Posterior cingulate gyrus (tissue), 11 donors: ENCODE measurements at places on chromosomes 5 and 9.

- no peak for DNase-seq
Measured at GRCh38 chr5:126023994-126024441, 399.2 kb upstream of the GRAMD2B start.

DNA sequence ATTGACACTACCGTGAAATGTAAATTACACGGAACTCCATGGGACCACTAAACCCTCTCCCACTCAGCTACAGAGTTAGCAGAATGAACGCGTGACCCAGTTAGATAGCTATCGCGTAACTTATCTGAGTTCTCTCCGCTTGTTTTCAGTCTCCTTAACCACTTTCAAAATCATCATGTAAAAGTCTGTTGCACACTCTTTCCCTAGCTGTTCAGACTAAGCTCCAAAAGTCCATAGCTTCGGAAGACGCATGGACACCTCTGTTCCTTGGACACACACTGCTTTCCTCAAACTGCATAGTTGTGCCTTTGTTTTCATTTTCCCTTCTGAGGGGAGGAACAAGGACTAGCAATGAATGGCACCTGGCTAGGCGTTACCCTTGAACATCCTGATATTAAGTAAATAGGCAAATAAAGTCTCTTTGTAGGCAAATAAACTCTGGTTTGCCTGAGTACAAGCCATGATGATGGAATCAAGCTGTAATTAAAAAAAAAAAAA is 83.3 kb downstream of the DAPK1 start:
- no peak for DNase-seq

DNA sequence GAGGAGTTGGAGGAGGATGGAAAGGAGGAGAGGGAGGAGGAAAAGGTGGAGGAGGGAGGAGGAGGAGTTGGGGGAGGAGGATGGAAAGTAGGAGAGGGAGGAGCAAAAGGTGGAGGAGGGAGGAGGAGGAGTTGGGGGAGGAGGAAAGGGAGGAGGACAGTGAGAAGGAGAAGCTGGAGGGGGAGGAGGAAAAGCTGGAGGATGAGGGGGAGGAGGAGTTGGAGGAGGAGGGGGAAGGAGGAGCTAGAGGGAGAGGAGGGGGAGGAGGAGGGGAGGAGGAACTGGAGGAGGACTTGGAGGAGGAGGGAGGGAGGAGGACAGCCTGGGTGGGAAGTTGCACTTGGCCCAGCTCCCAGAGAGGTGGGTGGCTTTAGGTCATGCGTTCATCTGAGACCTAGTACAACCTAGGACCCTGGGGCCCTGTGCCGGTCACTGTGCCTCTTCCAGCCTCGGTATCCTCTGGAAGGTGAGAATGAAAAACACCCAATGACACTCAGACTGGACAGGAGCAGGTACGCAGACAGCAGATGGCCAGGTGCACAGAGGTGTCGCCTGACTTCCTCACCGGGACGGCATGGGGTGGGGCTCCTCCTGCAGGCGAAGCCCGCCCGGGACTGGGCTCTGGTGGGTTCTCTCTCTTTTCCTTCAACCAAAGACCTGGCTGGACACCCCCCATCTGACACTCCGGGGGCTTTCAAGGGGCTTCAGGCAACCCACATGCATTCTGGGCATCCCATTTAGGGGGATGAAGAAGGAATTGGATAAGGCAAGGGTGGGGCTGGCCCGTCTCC is 12.2 kb upstream of the SLC2A6 start:
- peak; percentile 43 for DNase-seq

- DNase-seq = no peak
Measured at GRCh38 chr5:116456036-116456435, 118.6 kb downstream of the SEMA6A start.

GRCh38 chr5:179312557-179313235 is 32.6 kb downstream of the ADAMTS2 start:
- peak; percentile 43 for DNase-seq

DNA sequence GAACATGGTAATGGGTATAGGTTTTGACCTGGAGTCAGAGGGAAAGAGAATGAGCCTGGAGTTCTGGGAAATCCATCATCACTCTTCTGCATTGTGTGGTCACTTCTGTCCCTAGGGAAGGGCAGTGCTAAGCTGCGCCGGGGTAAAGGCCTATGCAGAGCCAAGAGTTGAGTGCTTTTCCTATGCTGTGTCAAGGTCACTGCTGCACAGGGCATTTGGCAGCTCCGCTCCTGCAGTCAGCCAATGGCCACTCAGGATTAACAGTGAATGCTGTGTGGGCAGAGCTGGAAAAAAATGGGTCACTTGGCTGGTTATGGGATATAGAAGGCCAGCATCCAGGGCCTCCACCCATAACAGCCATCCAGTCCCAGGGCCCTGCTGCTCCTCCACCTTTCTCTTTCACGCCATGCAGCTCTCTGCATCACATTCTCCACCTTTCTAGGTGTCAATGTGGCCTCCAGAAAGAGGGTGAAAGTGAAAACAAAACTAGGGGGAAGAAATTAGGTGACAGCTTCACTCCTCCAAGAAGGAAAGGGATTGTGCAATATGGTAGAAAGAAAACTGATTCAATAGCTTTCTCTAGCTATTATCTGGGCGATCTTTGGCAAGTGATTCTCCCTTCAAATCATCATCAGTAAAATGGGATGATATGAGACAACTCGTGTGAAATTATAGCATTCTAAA is 279.3 kb upstream of the ANKRD55 start:
- DNase-seq = no peak

DNA sequence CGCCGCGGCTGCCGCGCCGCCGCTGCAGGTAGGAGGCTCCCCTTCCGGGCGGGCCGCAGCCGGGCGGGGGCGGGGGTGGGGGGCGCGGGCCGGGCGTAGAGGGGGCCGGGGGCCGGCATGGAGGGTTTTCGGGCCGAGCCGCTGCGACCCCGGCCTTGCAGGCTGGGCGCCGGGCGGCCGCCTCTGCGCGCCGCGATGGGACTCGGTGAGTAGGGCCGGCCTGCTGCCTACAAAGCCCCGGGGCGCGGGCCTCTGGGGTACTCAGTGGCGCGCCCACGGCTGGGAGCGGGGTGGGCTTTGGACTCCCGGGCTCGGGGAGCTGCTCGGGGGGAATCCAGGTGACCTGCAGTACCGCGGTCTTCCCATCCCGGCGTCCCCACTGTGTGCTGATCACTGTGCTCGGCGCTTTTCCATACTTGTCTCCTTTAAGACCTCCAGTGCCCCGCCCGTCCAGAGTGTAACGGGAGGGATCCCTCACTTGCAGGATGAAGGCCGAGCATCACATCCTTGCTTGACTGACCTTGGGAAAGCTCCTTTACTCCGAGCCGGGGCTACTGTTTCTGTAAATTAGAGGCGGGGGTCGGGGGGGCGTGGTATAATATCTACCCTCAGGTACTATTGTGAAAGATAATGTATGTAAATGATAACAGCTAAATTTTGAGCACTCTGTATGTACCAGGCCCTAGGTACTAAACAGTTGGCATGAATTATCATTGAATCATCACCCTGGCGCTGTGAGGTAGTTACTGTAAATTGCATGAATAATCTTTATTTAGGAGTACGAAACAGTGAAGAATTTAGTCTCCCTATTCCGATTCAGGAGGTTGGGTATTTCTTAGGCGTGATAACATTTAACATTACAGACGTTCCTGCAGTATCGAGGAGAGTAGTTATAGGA is 672 bp downstream of the MSANTD3 start:
- peak; percentile 34 for DNase-seq

DNA sequence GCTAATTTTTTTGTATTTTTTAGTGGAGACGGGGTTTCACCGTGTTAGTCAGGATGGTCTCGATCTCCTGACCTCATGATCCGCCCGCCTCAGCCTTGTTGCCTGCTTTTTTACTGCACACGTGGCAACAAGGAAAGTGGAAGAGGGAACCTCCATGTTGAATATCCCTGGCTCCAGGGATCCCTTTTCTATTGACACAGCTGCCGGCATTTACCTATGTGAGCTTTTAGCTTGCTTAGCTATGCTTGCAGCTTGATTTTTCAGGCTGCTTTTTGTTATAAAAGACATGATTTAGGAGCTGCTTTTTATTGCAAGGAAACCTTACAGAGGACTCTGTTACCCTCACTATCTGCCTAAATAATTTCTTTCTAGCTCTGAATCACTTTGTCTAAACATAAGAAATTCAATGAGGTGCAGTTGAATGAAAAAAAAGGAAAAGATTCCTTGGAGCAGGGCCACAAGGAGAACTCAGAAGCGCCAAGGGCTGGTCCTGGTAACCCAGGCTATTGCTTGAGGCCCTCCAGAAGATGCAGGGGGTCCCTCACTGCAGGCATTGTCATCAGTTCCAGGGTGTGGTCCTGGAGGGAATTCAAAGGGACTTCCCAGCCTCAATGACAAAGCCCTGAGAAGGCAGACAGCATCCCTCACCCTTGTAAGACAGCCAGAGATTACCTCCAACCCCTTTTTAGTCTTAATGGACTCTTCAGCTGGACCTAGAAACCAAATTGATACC is 89.9 kb downstream of the SYK start:
- DNase-seq = no peak

- no peak for DNase-seq
Measured at GRCh38 chr5:32210151-32210550, 36.0 kb upstream of the GOLPH3 start.
